NCI-H1930 (cell line): ENCODE measurements at places on chromosomes 4 and X.

DNA sequence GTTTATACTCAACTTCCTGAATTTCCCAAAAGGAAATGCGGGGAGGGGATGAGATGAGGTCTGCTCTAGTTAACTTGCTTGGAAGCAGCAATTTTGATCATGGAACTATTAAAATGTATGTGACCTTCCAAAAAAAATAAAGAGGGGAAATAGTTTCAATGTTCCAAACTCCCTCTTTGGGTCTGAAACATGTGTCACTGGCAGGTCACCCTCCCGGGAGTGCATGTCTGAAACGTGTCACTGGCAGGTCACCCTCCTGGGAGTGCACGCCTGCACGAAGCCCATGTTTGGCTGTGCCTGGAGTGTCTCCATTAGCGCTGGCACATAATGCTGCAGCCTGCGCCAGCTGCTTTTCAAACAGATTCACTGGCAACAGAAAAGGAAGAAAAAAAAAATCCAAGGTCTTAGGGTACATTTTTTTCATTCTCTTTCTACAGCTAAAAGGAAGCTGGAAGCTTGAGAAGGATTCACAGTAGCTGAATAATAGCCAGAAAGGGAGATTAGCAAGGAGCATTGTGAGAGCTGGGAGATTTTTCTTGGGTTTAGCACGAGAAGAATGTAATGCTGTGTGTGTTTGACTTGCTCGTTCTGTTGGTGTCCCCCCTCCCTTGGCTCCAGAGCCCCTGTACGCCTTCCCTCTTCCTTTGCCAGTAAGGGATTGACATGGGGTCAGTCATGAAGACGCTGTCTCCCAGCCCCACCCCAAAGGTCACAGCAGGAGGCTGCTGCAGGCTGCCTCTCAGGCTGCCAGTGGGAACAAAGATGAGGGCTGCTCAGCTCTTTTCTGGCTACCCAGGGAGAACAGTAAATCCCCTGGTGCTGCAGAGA, 39.2 kb upstream of the TLR3 start:
- DNase-seq, result peak; percentile 9

- DNase-seq, result no peak
These were observed 33.3 kb upstream of the PPARGC1A start for GRCh38 chr4:23923141-23923540.

DNA sequence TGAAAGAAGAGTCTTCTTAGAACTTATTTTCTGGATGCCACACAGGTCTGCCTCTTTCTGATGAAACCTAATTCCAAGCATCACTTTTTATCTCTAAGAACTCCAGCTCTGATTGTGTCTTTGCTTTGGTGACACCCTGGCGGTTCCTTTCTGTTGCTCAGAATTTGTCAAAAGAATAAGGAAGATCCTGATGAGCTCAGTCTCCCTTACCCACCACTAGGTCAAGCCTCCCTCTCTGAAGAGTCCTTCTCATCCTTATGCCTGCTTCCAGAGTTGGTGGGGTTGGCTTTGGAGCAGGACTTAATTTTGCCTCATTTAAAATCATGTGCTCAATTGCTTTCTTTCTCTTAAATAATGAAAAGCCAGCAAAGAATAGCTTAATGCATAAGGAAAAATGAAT, 31.5 kb upstream of the RPL34 start:
- DNase-seq, result no peak

GRCh38 chr4:134798573-134798972, 597.0 kb upstream of the PABPC4L start:
- no peak for DNase-seq

DNA sequence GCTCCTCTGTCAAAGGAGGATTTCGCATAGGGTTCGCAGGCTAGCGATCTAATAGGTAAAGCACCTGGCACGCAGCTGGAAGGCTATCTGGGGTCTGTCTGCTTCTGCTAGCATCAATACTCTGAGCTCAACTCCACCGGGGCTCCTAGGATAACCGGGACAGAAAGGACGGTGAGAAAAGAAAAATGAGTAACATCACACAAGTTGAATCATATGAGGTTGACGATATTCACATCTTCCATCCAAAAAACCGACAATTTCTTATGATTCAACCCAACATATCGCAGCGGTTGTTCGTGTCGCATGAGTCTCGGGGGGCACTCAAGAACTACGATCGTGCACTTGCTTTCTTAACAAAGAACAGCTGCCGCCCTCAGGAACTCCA, 1.8 kb downstream of the PROM1 start:
- DNase-seq, result no peak

GRCh38 chrX:70386235-70386634, 36.9 kb upstream of the GDPD2 start:
- DNase-seq, result no peak

DNA sequence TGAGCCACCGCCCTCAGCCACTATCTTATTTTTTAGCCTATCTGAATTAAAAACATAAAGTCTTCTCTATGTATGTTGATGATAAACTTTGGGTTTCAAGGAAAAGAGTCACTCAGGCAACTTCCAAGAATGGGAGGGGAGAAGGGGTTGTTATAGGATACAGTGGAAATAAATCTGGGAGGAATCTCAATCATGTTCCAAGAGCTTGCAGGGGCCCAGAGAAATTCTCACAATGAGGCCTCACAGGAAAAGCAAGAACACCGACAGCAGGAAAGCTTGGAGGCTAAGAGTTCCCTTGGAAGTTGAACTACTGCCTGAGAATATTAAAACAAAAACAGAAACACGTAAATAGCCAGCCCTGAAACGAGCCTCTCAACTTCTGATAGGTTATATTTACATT, 384.6 kb upstream of the IGFBP7 start:
- DNase-seq, result no peak

DNA sequence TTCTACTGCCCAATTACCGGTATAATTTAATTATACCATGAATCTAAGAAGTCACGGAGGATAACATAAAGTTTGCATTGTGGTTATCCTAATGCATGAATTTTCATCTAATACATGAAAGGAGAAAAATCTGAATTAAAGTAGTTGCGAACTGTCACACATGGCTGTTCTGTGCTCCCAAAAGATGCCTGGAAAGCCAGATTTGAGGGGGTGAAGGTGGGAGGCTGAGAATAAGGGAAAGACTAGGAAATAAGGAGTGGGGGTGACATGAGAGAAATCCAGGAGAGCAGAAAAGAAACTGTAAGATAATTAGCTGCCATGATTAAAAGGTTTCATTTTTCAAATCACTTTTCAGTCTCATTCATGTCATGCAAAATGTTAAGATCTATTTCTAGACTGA, 1582.7 kb downstream of the STIM2 start:
- DNase-seq, result no peak

- DNase-seq, result no peak
These were observed 20.0 kb downstream of the DDX3X start for GRCh38 chrX:41353985-41354384.

GRCh38 chrX:87045352-87045751, 472.2 kb upstream of the KLHL4 start:
- no peak for DNase-seq

- no peak for DNase-seq
These were observed 56.9 kb downstream of the NSG1 start for GRCh38 chr4:4443821-4444220.

- DNase-seq, result no peak
These were observed 61.4 kb downstream of the KLHL4 start for GRCh38 chrX:87578978-87579377.

GRCh38 chr4:20084488-20084887, 167.2 kb upstream of the SLIT2 start:
- DNase-seq, result no peak

GRCh38 chrX:103367502-103367901, 8.8 kb upstream of the BEX3 start:
- DNase-seq, result no peak

- no peak for DNase-seq
These were observed 1101.8 kb downstream of the PCDH19 start for GRCh38 chrX:99308302-99308701.

GRCh38 chr4:108425988-108426387, 194.4 kb upstream of the RPL34 start:
- DNase-seq, result no peak

- DNase-seq, result no peak
These were observed 173.5 kb downstream of the GRID2 start for GRCh38 chr4:92477298-92477697.

GRCh38 chr4:119228406-119228805, 15.9 kb downstream of the USP53 start:
- DNase-seq, result no peak

DNA sequence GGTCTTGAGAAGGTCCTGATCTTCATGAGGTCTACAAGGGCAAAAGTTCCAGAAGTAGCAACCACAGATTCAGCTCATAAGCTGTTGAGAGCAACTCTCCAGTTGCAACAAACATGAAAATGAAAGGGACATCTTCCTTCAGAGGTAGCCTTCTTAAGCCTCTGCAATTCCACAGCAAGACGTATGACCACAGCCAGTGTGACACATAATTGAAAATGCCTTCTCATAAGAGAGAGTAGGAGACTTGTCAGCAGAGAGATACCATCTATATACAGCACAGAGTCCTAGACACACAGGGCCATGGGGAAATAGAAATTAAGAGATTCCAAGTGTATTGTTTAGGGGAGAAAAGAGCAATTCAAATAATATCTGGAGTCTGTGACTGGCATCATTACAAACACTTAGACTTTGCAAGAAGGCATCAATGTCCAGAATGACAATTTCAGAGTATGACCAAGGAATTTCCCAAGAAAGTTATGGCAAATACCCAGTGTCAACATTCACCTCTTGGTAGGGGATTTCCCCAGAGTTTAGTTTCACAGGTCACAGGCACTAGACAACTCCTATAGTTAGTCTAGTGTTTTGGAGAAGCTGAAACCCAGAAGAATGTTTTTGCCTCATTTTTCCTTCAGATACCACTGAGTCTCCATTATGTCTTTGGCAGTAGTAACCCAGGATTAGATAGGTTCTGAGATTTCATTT, 340.3 kb downstream of the ZNF674 start:
- no peak for DNase-seq

- DNase-seq, result peak; percentile 11
These were observed 618.2 kb upstream of the PCDH10 start for GRCh38 chr4:132530861-132531260.

DNA sequence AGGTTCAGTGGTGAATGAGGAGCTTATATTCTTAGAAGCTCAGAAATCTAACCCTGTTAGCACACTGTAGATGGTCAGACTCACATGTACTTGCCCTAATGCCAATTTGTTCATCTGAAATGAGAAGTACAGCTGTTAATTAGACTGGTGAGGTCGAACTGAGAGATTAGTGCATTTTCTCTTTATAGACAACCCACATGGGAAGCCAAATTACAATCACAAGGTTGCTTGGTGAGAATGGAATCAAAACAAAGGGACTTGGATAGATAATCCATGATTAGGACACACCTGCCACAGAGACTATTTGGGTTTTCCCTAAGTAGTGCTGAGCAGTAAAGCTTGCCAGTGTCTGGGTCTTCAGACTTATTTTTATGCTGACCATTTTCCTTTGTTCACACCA, 88.3 kb downstream of the POLA1 start:
- DNase-seq, result no peak

DNA sequence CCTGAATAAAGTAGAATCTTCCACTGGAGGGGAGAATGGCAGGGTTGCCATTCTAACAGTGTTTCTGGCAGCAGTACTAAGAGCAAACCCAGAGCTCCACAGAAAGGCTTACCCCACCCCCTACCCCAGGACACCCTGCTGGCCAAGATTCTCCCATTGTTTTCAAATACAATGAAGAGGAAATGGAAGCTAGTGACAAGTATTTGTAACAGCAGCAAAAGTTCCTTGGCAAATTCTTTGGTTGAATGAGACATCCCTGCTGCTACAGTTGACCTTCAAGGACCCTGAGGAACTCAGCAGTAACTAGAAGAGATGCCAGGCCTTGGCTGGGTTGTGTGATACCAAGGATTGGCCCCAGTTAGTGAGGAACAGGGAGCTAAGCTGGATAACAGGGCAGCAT, 124.2 kb upstream of the DGKK start:
- no peak for DNase-seq
